Spinal cord (tissue), 10 donors: ENCODE measurements at places on chromosomes 6 and 20. TPM values are rescaled to one million over a fixed set of nuclear protein-coding genes. Genes with fewer than 3 reads are reported as not detected.

The GABRR2 gene
- 0.40 TPM for polyA plus RNA-seq

DNA sequence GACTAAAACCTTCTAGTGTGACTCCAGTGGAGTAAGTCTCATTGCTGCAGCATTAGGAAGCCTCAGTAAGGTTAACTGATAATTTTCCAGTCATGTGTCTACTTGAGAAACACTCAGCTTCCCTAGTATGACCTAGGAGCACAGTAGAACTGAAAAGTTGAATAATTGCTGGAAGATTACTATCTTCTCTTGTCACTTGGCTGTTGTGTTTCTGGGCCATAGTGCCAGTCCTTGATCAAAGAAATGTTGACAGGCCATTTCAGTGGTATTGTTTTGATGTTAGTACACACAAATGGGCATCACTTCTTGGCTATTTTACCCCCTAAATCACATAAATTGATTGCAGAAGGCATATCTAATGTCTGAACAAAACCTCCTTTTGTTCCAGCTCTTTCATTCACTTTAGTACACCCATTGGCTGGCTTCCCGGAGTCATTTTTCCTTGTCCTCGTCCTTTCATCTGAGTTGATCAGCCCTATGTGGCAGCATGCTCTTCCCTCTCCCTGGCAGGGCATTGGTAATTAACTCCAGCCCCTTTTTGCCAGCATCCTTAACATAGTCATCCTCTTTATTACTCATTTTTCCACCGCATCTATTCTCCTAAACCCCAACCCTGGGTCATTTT lies 6.0 kb downstream of the ENPP3 start:
- no peaks in the 10 kb centered on the region for H3K27me3 ChIP-seq
- no peaks in the 10 kb centered on the region for H3K4me1 ChIP-seq
- DNase-seq = peak; percentile 92
- H3K36me3 ChIP-seq = no peaks in the 10 kb centered on the region
- H3K27ac ChIP-seq = no peak overlapping the region
- H3K4me3 ChIP-seq = no peak overlapping the region

- no peaks in the 10 kb centered on the region for H3K4me1 ChIP-seq
- H3K27ac ChIP-seq = no peak overlapping the region
- H3K4me3 ChIP-seq = no peak overlapping the region
- no peaks in the 10 kb centered on the region for H3K36me3 ChIP-seq
- H3K27me3 ChIP-seq = peaks cover 8% of the 10 kb centered on the region
Measured at GRCh38 chr20:20476504-20476903, 108.6 kb downstream of the INSM1 start.

DNA sequence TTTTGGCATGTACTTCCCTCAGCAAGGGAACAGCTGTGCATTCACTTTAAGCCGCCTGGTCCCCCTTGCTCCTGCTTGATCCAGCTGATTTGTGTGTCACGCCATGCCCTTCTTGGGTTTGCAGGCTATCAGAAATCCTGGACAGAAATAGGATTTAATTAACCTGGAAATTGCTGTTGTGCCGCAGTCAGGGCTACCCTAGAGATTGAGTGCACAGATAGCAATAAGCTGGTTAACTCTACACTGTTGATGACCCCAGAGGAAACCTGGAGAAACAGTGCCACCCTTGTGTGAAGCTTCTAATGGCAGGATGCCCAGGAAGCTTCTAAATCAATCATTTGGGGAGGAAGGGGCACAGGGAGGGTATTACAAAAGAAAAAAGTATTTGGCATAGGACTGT lies 199.0 kb downstream of the JARID2 start:
- no peaks in the 10 kb centered on the region for H3K36me3 ChIP-seq
- peak overlapping the region; percentile 29 for H3K27ac ChIP-seq
- H3K4me3 ChIP-seq = no peak overlapping the region
- peaks cover 24% of the 10 kb centered on the region for H3K4me1 ChIP-seq
- no peak for DNase-seq
- H3K27me3 ChIP-seq = no peaks in the 10 kb centered on the region
